Progenitor cell of endocrine pancreas (in vitro differentiated cells): ENCODE measurements at places on chromosomes 2 and 18. TPM values are rescaled to one million over a fixed set of nuclear protein-coding genes. Genes with fewer than 3 reads are reported as not detected.

The AFTPH gene
- total RNA-seq = 26.6 and 28.9 TPM in 2 replicates

GRCh38 chr2:10446631-10447030 lies 1.5 kb downstream of the ODC1 start:
- H3K27me3 ChIP-seq = peaks cover 6% of the 10 kb centered on the region
- peaks cover 13% of the 10 kb centered on the region for H3K4me1 ChIP-seq
- no peak for DNase-seq
- H3K4me3 ChIP-seq = peak overlapping the region; percentile 80
- no peak overlapping the region for H3K27ac ChIP-seq
- H3K36me3 ChIP-seq = peaks cover 23% of the 10 kb centered on the region

GRCh38 chr2:110873056-110873502 lies 140.7 kb downstream of the ACOXL start:
- H3K4me3 ChIP-seq = no peak overlapping the region
- no peaks in the 10 kb centered on the region for H3K4me1 ChIP-seq
- H3K27ac ChIP-seq = no peak overlapping the region
- no peak for DNase-seq
- H3K36me3 ChIP-seq = peaks cover under 1% of the 10 kb centered on the region

DNA sequence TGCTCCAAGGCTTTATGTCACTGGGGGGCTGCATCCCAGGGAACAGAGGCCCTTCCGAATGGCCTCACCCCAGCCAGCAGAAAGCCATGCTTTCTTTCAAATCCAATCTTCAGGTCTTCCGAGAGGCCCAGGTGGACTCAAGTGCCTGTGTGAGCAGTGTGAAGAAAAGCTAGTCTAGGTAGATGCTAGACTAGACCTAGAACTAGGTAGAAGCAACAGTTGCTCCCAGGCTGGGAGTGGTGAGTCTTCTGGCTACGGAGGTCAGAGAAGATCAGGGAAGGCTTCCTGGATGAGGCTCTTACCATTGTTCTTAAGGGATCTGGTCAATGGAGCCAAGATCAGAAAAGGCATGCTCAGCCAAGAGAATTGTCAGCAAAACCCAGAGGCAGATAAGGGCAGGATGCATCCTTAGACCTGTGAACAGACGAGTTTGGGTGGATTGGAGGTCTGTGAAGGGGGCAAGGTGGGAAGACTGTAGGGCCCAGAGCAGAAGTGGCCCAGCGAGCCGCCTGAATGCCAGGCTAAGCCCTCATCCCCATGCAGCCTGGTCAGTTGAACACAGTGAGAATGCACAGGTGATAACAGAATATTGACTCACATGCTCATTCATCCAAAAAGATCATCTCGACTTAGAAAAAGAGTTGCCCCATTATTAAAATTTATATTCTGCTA lies 110.8 kb downstream of the SMAD7 start:
- no peaks in the 10 kb centered on the region for H3K36me3 ChIP-seq
- no peaks in the 10 kb centered on the region for H3K27me3 ChIP-seq
- H3K4me1 ChIP-seq = peaks cover 33% of the 10 kb centered on the region
- H3K4me3 ChIP-seq = no peak overlapping the region
- no peak overlapping the region for H3K27ac ChIP-seq
- no peak for DNase-seq

DNA sequence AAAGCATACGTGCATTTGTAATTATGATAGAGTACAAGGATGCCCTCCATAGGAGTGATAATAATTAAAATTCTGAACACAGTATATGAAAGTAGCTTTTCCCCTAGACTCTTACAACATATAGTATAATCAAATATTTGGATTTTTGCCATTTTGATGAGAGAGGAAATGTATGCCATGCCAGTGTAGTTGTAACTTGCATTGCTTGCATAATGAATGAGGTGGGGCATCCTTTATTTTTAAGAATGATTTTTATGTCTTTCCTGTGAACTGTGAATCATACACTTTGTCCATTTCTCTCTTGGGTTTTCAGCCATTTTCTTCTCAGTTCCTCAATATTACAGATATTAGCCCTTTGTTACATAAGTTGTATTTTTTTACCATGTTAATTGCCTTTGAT lies 197.5 kb downstream of the SCG2 start:
- no peak for DNase-seq
- H3K27ac ChIP-seq = no peak overlapping the region
- H3K27me3 ChIP-seq = peaks cover 28% of the 10 kb centered on the region
- H3K4me1 ChIP-seq = no peaks in the 10 kb centered on the region
- no peaks in the 10 kb centered on the region for H3K36me3 ChIP-seq

DNA sequence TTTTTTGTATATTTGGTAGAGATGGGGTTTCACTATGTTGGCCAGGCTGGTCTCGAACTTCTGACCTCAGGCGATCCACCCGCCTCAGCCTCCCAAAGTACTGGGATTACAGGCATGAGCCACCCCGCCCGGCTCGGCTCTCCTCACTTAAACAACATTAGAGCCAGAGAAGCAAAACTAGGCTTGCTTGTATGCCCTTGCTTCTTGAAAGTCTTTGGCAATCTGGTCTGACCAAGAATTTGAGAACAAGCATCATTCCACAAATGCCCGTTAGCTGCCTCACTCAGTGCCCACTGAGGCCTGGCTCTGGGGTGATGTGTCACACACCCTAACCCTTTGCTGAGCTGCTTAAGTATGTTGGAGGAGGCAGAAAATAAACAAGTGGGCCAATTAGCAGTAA lies 33.5 kb downstream of the SOWAHC start:
- peak overlapping the region; percentile 15 for H3K27ac ChIP-seq
- H3K4me3 ChIP-seq = no peak overlapping the region
- DNase-seq = no peak
- H3K36me3 ChIP-seq = no peaks in the 10 kb centered on the region
- no peaks in the 10 kb centered on the region for H3K27me3 ChIP-seq
- peaks cover 28% of the 10 kb centered on the region for H3K4me1 ChIP-seq

- H3K36me3 ChIP-seq = no peaks in the 10 kb centered on the region
- no peak overlapping the region for H3K4me3 ChIP-seq
- H3K27ac ChIP-seq = no peak overlapping the region
- H3K27me3 ChIP-seq = peaks cover 20% of the 10 kb centered on the region
- H3K4me1 ChIP-seq = no peaks in the 10 kb centered on the region
These were observed 112.8 kb downstream of the CAPN13 start for GRCh38 chr2:30694286-30695055.

GRCh38 chr2:60465736-60466135 lies 87.7 kb downstream of the BCL11A start:
- H3K36me3 ChIP-seq = peaks cover 22% of the 10 kb centered on the region
- H3K27ac ChIP-seq = no peak overlapping the region
- no peak for DNase-seq
- H3K4me3 ChIP-seq = no peak overlapping the region
- peaks cover 40% of the 10 kb centered on the region for H3K4me1 ChIP-seq
